Nucleus accumbens (tissue), 56 donors: ENCODE measurements at places on chromosomes 6 and 20.

DNA sequence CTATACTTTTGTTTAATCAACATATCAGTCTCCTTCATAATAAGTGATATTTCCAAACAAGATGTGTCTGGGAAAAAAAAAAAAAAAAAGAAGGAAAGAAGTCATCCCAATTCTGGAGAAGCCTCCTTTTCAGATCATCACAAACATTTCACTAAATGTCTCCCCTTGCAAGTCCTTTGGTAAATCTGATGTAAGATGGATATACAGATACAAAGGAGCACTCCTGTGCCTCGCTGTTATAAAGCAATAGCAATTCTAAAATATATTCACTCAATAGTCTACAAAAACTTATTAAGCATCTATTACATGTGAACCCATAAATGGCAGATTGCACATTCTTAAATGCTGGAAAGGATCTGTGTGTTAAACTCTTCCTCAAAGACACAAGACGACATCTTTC lies 17.4 kb downstream of the STAU1 start:
- no peak for DNase-seq

- no peak for DNase-seq
These were observed 198.4 kb downstream of the HAO1 start for GRCh38 chr20:7741866-7742265.

DNA sequence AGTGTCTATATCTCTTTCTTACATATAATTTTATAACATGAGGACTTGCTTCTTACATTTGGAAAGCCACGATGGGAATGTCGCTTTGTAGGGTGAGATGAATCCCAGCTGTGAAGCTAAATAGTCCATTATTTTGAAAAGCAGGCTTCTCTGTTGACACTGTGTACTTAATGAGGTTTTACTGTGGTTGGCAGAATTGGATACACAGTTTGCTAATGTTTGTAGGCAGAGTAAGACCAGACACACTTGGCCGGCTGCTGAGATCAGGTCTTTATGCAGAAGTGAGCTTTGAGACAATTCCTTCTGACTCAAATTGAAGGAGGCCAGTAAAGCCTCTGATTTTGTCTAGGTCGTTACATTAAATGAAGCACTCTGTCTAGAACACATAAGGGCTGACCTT lies 93.0 kb downstream of the NDUFAF5 start:
- DNase-seq, result no peak

- no peak for DNase-seq
These were observed 115.4 kb downstream of the OPRM1 start for GRCh38 chr6:154154389-154154967.

DNA sequence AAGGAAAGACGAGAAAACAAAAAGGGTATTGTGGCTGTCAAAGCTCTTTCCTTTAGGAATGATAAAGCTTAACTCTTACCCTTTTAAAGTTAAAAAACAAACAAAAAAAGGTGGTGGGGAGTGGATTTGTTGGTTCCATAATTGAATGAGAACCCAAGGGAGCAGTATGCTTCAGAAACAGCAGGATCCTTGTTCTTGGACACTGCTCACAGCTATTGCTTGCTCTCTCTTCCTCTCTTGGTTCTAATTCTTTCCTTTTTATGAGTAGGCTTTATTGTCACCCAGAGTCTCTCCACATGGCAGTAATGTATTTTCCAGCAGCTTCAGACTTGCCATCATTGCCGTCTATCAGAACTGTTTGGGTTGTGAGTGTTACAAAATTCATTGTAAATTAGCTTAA lies 18.7 kb upstream of the ATRN start:
- DNase-seq, result no peak

DNA sequence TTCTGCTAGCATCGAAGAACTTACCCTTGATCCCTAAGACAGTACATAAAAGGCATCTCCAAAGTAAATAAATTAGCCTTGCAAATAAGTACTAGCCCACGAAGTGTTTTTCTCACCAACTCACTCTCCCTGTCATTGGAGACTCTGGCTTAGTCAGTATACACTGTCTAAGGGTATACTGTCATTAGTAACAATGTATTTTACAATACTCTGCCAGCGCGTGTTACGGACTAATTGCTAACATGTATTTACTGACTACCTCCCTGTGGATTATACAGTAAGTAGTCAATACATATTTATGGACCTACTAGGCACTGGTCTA lies 72.1 kb downstream of the NFATC2 start:
- no peak for DNase-seq

- DNase-seq, result no peak
These were observed 62.5 kb upstream of the CITED2 start for GRCh38 chr6:139436957-139437348.

GRCh38 chr6:63663147-63663955 lies 27.7 kb downstream of the PHF3 start:
- no peak for DNase-seq

DNA sequence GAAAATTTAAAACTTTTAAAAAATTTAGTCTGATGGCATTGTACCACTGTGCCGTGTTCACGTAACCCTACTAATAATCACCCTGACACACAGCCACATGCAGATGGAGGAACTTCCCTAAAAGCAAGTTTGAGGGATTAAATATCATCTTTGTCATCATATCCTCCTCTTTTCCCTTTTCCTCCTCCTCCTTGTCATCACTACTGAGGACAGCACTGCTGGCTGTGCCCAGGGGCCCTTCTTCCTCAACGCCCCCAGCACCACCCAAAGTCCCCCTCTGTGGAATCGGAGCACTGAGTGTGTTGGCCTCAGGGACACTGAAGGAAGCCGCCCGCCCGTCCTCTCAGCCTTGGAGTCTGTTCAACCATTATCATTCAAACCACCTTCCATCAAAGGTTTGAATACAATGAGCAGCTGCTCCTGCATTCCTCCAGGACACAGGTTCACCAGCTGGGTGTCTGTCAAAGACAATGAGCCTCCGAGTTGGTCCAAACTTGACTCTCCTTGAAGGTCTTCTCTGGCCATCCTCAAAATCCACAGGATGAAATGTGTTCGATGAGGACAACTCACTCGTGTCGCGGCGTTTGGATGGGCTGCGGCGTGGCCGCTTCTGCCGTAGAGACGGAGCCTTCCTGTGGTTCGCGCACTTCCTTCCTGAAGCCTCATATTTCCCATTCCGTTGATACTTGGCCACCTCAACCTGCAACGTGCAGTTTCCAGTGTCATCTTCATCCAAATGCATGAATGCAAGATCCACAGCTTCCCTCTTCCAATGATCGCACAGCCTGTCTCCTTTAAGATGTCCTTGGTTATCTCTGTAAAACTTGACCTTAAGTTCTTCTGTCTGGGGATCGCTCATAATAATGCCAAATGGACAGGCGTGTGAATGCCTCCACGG lies 23.3 kb downstream of the NQO2 start:
- no peak for DNase-seq

DNA sequence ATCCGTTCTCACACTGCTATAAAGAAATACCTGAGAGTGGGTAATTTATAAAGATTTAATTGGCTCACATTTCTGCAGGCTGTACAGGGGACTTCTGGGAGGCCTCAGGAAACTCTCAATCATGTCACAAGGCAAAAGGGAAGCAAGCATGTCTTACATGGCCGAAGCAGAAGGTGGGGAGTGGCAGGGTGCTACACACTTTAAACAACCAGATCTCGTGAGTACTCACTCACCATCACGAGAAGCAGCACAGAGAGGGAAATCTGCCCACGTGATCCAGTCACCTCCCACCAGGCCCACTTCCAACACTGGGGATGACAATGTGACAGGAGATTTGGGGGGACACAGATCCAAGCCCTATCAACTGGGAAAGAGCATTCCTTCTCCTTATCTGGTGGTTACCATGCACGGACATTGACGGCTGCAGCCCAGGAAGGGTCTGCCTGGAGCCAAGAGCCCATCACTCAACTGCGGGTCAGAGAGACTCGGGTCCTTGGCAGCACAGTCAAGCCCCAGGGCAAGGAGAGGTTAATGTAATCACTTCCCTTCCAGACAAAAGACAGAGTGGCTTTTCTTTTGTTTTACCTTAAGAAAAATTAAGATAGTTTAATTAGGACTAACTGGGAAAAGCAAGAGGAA lies 112.3 kb upstream of the CST7 start:
- DNase-seq, result no peak

- DNase-seq, result no peak
These were observed 38.8 kb downstream of the SNX9 start for GRCh38 chr6:157861814-157862213.

- DNase-seq, result no peak
These were observed 24.4 kb downstream of the COMMD7 start for GRCh38 chr20:32718749-32719348.

GRCh38 chr20:60113024-60113724 lies 155.0 kb downstream of the CDH26 start:
- no peak for DNase-seq

DNA sequence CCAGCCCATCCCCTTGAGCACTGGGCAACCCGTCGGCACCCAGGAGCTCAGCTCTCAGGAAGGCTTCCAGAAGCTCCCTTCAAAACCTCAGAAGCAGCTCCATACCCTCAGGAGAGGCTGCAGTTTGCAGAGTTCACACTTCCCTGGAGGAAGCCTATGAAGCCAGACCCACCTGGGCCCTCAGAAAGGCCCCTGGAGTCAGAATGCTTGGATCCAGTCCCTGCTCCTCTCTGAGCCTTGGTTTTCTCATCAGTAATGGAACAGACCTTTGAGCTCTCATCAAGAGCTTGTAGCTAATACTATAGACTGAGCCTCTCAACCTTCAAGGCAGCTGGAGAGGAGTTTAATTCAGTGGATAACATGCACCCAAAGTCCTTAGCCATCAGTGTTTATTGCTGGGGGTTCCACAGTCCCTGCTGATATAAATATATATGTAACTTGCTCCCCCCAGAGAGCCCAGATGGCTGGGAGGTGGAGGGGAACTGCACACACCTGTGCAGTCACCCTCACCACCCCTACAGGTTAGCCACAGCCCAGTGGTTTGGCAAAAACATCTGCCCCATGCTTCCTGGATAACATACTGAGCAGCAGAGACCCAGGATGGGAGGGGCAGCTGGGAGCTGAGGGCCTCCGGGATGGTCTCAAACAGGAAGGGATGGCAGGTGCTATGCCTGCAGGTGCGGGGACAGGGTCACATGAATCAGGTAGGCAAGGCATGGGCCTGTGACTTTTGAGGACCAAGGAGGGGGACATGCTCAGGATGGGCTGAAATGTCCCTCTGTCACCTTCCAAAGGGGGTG lies 120.1 kb downstream of the SNX5 start:
- DNase-seq, result no peak

DNA sequence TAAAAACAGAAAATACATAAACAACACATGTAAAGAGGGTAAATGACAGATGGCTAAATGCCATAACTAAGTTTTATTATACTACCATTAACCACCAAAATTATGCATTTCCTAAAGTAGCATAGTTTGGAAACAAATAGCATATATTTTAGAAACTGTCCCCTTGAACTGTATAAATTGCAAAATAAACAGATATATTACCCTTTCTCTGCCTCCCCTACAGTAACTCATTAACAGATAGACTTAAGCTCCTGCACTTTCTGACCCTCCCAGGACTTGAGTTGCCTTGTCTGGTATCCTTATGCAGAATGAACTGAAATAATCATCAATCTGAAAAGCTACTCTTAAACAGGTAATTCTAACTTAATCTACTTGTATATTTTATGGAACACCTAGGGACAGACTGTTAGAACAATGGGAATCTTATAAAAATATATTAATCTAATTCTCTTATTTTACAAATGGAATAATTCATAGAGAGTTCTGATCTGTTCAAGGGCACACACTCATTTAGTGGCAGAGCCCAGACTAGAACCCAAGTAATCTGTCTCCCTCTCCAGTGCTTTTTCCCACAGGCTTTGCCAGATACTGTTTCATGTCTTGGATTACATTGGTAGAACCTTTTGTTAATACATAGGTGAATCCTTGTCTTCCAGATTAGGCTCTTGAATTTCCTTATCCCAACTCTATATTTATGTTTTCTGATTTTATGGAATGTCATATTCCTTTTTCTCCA lies 50.6 kb upstream of the LOC128125822 start:
- no peak for DNase-seq

- no peak for DNase-seq
These were observed 177.0 kb upstream of the MMS22L start for GRCh38 chr6:97459986-97460385.

GRCh38 chr6:68726337-68726736 lies 91.3 kb downstream of the ADGRB3 start:
- no peak for DNase-seq

- peak; percentile 45 for DNase-seq
These were observed 7.7 kb upstream of the FOXF2 start for GRCh38 chr6:1381481-1382330.

DNA sequence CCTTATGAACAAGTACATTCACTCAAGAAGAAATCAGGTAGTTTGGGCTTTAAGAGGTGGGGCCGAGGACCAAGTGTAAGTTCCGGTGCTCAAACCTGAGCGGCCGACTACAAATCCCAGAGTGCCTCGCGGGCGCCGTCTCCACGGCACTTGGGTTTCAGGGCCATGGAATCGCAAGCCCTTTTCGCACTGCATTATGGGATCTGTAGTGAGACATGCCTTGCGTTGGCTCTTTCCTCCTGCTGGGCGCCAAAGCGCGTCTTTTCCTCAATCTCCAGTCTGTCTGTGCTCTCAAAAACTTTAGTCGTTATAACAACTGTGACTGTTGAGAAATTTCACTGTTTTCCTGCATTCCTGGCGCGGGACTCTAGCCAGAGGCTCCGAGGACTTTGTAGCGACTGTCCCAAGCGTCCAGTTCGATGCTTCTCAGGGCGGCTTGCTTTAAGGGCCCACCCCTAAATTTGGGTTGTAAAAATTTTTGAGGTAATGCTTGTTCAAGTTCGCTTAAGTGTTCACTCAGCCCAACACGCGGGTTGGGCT lies 408 bp upstream of the FBXO9 start:
- peak; percentile 86 for DNase-seq

GRCh38 chr6:133587546-133588160 lies 301.3 kb upstream of the TCF21 start:
- no peak for DNase-seq

- no peak for DNase-seq
These were observed 162.5 kb downstream of the WDR27 start for GRCh38 chr6:169539176-169539897.
